ENCODE measurements at places on chromosomes 3 and 15.

DNA sequence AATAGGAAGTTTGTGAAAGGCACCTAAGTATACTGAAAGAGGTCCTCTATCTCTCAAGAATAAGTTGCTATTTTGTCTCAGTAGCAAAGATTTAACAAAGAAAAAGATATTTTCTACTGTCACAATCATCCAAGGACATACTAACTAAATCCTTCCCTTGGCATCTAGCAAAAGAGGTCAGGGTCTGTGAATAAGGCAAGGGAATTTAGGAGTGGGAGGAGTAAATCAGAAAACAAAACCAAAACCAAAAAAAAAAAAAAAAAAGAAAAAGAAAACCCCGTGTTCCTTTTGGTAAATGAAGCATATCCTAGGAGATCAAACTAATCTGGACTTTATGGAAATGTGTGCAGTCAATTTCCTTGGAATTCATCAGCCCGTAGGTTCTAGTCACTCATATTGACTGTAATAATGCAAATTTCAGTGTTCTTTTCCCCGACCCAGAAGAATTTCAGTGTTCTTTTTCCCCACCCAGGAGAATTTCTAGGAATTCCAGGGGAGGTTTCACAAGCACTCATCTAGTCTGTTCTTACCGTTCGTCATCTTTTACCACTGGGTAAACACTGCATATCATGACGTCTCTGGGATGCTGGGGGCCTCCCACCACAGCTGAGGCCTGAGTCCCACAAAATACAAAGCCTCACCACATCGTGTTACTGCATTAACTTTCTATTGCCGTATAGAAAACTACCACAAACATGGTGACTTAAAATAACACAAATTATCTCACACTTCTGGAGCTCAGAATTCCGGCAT, 113.8 kb upstream of the CCDC54 start:
- no peak for DNase-seq

DNA sequence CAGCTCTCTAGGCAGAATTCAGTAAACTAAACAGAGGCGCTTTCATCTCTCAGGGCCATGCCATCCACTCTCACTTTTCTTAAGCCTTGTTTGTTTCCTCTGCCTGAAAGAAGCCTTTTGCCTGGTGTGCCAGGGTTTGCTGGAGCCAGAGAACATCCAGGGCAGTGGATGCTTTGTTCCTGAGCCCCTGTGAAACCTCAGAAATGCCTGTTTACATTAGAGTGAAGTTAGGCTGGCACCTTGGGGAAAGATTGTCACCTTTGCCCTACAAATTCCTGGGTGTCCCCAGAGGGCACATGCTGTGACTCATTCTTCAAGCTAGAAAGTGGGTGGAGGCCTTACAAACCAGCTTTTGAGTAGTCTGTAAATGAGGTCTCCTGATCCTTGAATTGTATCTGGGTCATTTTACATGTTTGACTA, 10.7 kb upstream of the TRAK1 start:
- DNase-seq: no peak

DNA sequence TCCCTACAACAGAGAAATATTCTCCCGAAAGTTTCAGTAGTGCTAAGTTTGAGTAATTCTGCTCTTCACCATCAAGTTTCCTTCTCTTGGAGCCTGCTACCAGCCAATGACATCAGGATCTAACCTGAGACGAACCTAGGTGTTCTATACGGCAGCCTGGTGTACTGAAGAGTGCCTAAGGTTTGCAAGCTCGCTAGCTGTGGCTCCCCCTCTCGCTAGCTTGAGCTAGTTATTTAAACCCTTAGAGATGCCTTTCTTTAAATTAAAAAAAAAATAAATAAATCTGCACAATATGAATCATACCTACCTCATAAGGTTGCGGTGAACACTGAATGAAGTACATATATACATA, 1.4 kb upstream of the COL8A1 start:
- peak; percentile 35 for DNase-seq

DNA sequence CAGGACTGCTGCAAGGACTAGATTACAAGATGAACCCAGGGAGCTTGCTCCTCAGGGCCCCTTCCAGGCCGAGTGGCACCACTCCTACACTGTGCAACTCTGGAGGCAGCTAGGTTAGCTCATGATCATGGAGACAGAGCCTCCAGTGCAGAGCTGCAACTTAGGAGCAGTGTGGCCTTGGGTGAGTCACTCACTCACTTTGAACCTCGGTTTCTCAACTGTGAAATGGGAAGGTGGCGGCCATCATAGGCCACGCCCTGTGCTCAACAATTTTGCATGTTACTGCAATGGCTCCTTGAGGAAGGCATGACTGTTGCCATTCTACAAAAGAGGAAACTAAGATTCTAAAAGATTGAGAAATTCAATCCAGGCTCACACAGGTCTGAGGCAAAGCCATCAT, 11.2 kb upstream of the CXCR6 start:
- no peak for DNase-seq

DNA sequence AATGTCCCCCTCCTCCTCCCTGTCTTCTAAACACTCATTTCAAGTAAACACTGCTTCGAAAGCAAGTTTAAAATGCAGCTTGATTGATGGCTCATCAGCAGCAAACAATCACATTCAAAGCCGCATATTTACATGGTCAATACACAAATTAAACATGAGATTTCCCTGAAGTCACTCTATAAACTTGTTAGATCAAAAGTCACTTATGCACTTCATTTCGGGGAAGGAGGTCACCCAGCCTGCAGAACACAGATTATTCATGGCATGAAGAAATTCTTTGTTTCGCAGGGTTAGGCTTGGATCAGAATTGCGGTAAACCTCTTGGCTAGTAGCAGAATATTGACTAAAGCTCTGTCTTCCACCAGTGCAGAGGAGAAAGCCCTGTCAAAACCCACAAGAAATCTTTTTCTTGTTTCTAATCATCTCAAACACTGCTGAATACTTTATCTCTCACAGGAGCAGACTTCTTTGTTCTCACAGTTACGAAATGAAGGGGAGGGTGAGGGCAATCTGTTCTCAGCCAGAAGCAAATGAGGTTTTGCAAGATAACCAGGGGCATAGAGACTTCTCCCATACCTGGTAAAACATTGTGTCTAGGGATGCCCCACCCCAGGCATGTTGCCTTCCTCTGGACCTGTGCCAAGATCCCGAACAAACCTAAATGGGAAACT, 133.3 kb upstream of the CHL1 start:
- DNase-seq: peak; percentile 33

- DNase-seq: no peak
Measured at GRCh38 chr15:33801954-33802353, 166.3 kb upstream of the CHRM5 start.

DNA sequence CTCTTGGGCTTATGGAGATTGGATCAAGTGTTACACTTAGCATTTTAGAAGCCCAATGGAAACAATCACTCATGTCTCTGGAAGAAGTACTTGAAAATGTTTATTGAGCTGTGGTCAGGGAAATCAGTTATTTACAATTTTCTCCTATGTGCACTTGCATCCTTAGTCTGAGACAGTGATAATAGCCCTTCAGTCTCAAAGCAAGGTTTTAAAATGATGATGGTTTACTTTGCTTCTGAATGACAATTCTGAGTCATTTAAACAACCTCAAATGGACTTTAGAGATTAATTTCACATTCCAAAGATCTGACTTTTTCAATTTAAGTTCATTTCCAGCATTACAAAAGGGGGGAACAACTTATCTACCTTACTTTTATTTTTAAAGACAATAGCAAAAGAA, 20.1 kb downstream of the TIPARP start:
- DNase-seq: no peak

DNA sequence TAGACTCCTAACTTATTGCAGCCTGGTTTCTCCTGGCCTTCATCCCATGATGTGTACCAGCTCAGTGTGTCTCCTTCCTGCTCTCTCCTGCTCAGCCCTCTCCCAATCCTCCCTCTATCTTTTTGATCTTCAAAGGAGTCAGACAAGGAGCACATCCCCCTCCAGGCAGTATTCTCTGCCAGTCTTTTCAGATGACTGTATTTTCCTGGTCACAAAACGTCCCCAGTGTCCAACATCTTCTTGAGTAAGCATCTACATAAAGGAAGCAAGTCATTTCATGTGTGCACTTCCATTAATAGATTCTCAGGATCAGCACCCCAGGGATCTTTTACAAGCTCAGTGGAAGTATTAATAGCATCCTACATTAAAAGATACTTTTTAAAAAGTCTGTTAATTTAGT, 148.9 kb upstream of the THBS1 start:
- DNase-seq: no peak

- peak; percentile 9 for DNase-seq
Measured at GRCh38 chr3:38085943-38086324, 46.9 kb downstream of the DLEC1 start.

GRCh38 chr3:187447737-187448136, 79.6 kb downstream of the RTP4 start:
- DNase-seq: no peak

- DNase-seq: no peak
Measured at GRCh38 chr15:48507416-48508065, 138.0 kb downstream of the FBN1 start.

DNA sequence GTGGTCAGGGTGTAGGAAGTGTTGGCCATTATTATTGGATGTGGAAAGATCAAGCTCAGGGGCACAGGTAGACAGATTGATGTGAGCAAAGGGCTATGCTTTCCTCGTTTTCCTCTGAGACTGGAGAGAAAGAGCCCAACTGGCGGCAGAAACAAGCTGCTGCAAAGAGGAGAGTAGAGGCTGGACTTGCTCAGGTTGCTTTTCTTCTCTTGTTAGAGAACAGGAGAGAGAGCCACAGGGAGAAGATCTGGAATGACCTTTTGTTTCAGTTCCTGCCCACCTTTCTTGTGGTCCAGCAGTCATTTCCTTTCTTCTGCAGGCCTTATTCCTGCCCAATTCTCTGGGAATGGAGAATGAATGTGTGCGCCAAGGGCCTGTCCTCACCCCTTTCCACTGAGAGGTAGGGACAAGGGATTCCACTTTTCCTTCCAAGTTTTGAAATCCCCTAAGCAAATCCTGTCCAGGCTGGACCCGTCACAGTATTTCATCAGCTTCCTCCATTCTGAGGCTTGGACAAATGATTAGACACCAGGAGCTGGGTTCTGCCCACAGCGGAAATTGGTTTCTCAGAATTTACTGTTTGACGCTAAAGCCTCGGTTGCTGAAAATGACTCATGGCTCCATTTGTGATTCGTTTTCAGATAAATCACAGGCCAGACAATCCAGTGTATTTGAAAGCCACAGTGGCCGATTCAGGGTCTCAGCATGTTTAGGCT, 16.1 kb downstream of the ZNF80 start:
- DNase-seq: no peak

- DNase-seq: peak; percentile 30
Measured at GRCh38 chr3:43649365-43649968, 27.7 kb upstream of the ANO10 start.

- no peak for DNase-seq
Measured at GRCh38 chr3:105515372-105515771, 148.7 kb downstream of the ALCAM start.

GRCh38 chr3:20320489-20320888, 134.5 kb upstream of the SGO1 start:
- no peak for DNase-seq

GRCh38 chr3:145094355-145094941, 1066.5 kb downstream of the PLOD2 start:
- no peak for DNase-seq

DNA sequence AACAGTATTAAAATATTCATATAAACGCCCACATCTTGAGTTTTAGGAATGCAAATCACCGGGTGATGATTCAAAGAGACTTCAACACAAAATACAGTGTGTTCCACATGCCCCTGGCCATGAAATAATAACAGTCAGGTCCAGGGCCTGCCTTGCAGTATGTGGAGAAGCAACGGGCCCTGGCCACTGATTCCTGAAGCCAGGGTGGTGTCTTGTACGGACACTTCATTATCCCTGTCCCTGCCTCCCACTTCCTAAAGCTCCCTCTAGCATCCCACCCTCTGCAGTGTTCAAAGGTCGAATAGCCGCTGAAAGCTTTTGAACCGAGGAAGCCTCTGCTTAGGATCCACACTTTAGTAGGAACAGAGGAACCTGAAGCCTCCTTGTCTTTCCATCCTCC, 50.4 kb upstream of the PCSK6 start:
- DNase-seq: no peak

DNA sequence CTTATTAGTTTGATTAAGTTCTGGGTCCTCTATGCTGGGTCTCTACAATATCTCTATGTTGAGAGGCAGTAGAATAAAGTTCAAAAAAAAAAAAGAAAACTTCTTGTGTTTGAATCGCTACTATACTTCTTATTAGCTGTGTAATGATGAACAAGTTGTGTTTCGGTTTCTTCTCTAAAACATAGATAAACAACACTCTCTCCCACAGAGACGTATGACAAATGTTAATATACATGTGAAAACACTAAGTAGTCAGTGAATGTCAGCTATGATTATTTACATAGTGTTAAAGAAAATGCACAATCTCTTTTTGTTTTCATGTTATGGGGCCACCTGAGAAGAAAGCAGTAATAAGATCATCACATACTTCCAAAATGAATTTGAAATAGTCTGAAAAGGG, 45.3 kb downstream of the ACAP2 start:
- DNase-seq: no peak

DNA sequence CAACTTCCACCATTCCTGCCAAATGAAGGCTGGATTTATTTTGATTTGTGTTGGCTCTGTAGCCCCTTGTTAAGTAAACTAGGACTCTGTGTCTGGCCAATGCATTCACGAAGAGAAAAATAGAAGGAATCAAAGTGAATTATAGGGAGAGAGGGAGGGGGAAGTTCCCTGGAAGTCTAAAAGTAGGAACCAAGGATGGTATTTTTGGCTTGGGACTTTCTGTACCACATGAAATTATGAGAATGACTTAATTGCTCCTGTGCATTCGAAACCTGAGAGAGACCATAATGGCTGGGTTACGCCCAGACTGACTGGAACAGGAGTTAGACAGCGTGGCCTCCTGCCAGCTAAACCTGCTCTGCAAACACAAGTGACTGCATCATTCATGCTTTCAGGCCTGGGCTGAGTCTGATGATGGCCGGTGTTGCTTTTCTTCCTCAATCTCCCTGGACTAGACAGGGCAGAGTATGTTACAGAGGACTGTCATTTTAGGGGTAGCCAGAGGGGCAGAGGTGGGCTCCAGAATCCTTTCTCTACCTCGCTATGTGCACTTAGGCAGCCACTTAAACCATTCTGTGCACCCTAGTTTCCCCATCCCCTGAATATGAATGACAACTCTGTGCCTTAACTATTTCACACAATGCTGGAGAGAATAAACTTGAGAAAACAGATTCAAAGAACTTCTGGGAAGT, 58.9 kb downstream of the MYO1E start:
- DNase-seq: no peak

DNA sequence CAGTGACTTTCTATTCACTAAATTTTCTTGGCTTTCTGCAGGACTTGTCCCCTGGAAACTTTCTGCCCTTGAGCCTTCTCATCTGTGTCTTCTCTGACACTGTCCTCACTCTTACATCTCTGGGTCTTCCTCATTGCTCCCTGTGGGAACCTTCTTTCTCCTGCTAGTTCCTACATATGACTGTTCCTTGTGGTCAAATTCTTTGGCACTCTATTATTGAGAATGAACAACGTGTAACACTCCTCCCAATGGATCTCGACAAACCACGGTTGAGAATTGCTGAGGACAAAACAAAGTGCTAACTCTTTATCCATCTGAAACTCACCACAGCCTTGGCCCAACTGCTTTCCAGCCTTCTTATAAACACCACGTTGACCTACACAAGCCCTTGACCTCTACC, 3.5 kb upstream of the FAM81A start:
- no peak for DNase-seq

Measured in retina (tissue), 1 donor.